C1 segment of cervical spinal cord (tissue), 14 donors: ENCODE measurements at places on chromosomes 4 and X.

- DNase-seq = no peak
Observed at GRCh38 chr4:20196476-20196875, 55.2 kb upstream of the SLIT2 start.

GRCh38 chr4:6622744-6623143 lies 17.7 kb upstream of the MRFAP1 start:
- no peak for DNase-seq

DNA sequence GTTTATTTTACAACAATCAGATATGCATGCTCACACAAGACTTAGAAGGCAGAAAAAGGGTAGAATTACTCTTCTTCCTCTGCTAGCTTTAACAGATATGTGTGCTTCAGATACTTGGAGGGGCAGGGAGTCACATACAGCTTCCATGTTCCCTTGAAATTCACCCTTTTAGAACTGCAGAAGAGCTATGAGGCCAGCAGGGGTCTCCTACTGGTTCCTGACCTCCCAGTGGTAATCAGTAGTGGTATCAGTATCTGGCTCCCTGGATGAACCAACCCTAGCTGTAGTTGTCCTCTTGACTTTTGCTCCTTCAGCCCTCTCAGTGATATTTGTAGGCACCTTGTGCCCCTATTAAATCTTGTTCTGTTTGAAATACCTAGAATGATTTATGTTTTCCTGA lies 81.5 kb downstream of the RCHY1 start:
- DNase-seq = no peak

DNA sequence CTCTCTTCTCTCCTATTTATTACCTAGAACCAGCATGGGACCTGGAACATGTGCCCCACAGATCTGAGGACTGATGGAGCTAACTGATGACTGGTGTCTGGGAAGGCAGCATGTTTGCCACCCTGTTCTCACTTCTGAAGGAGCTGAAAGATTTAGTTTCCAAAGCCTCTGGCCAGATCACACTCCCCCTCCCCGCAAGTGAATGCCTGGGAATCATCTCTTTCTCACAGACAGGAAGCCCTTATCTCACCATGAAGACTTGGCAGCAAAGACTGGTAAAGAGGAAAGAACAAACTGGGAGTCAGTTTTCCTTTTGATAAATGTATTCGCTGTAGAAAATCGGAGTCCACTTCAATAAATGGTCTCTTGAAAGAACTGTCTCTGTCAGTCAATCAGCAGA lies 21.0 kb upstream of the PCYT1B start:
- no peak for DNase-seq

DNA sequence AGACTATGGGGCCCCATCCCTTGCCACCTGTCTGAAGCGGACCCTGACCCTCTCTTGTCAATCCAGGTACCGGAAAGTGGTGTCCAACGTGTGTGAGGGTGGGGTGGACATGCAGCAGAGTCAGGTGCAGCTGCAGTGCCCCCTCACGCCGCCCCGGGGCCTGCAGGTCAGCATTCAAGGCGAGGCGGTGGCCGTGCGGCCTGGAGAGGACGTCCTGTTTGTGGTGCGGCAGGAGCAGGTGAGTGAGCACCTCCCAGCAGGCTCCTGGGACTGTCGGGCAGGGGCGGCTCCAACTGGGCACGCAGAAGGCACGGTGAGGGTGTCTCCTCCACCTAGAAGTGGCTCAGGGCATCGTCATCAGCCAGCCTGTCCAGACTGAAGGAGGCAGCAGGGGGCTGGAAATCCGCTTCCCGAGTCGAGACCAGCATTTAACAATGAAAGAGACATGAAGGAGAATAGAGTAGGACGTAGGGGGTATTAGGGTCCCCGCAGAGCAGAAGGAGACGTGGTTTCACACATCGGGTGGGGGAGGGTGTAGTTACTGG lies 221.6 kb downstream of the AFAP1 start:
- DNase-seq = no peak

- DNase-seq = no peak
Observed at GRCh38 chr4:165662341-165662740, 210.7 kb upstream of the TLL1 start.

GRCh38 chr4:165327211-165328100 lies at the start of gene MSMO1:
Gene MSMO1 (plus strand): TSS chr4:165327669. CDS start chr4:165333371, 5,702 bp downstream.
- peak; percentile 99 for DNase-seq
